ENCODE measurements at places on chromosomes 3 and 15. TPM values are rescaled to one million over a fixed set of nuclear protein-coding genes. Genes with fewer than 3 reads are reported as not detected.

DNA sequence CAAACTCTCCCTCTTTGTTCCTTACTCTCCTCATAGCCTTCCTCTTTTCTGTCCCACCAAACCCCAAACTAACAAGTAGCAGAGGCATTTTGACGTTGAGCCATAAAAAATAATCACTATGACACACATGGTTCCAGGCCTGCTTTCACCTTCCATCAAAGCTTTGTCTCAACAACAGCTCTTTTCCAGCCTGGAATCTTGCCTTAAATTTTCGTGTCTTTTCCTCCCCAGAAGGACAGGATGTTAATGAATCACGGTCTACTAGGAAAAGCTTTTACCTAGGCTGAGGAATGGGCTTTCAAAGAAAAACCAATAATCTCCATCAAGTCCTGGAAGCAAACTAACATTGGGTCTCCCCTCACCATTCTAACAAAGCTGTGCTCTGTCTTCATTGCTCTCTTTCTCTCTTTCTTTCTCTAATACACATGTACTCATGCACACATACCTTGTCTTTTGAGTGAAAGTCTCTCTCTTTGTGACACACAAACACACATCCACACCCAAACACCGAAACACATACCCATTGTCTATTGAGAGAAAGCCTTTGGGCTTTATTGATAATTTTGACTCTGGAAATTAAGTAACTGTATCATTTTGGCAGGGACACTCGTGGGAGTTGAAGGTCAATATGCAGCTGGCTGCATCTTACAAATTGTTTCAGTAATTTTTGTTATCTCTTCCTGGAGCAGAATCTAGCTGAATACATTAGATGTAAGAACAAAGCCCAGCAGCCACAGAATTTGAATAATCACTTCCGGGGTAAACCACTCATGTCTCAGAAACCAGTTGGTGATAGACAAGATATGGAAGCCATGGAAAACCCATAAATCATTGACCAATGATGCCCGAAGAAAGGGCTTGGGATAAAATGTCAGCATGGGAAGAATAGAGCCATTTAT is 107.4 kb upstream of the SLC4A7 start:
- no peaks in the 10 kb centered on the region for H3K4me1 ChIP-seq
- no peak for DNase-seq
- H3K4me3 ChIP-seq: no peak overlapping the region
- H3K27ac ChIP-seq: no peak overlapping the region

The UTS2B gene
- 0.24 TPM for polyA plus RNA-seq

The GREM1 gene
- 26.2 TPM for polyA plus RNA-seq

- H3K36me3 ChIP-seq: peaks cover 36% of the 10 kb centered on the region
- DNase-seq: no peak
- H3K4me3 ChIP-seq: no peak overlapping the region
- H3K4me1 ChIP-seq: peaks cover 15% of the 10 kb centered on the region
- H3K27ac ChIP-seq: no peak overlapping the region
Observed at GRCh38 chr3:10145685-10146084, 4.1 kb downstream of the VHL start.

GRCh38 chr3:123682781-123683504 is 98.1 kb upstream of the HACD2 start:
- DNase-seq: no peak
- H3K4me1 ChIP-seq: peaks cover 14% of the 10 kb centered on the region
- H3K27ac ChIP-seq: no peak overlapping the region
- H3K27me3 ChIP-seq: no peaks in the 10 kb centered on the region

The OCA2 gene
- polyA plus RNA-seq: 6.5 TPM
